Cerebellar cortex (tissue), 1 donor: ENCODE measurements at places on chromosomes 12 and 14.

- peak; percentile 32 for DNase-seq
Measured at GRCh38 chr12:128387811-128388422, 120.9 kb downstream of the TMEM132C start.

GRCh38 chr12:118373616-118374015, 909 bp upstream of the TAOK3 start:
- no peak for DNase-seq

GRCh38 chr14:24194873-24195185, 412 bp downstream of the TM9SF1 start:
- no peak for DNase-seq

DNA sequence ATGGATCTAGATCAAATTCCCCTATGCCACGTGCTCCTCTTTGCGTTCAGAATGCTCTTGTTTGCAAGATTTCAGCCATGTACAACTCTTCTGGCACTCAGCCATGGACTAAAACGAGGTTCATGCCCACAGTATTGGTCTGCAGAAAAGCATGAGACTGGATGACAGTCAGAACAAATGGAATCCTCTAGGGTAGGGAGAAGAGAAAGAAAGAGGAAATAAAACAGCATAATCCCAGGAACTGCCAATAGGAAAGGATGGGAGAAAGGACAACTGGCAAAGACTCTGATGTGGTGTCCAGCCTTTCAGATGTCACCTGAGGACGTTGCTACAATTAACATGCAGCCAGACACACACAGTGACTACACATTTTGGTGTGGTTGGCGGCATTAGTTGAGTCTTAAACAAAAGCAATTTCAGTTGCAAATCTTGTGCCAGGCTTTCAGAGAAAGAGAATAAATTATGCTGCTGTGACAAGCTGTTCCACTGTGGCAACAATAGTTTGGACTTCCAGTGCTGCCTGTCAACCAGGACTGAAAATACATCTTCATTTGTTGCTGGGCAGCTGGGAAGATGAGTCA, 338.0 kb downstream of the RGS6 start:
- peak; percentile 4 for DNase-seq

- DNase-seq: no peak
Measured at GRCh38 chr12:92039046-92039445, 106.6 kb downstream of the BTG1 start.

DNA sequence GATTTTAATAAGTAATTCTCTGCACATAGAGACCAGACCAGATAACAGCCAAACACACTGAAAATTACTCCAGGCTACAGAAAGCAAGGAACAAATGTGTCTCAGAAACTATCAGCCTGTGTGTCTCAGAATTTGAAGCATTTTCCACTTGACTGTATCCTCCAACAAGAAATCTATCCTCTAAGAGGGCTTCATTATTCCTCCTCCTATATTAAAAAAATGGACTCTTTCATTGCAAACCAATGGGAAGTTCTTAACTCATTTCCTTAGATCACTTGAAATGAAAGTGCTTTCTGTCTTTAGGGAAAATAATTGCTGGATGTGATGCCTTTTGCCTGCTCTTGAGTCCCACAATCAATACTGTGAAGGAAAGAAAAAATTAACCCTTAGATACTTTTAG, 2.3 kb downstream of the ST8SIA1 start:
- peak; percentile 39 for DNase-seq

DNA sequence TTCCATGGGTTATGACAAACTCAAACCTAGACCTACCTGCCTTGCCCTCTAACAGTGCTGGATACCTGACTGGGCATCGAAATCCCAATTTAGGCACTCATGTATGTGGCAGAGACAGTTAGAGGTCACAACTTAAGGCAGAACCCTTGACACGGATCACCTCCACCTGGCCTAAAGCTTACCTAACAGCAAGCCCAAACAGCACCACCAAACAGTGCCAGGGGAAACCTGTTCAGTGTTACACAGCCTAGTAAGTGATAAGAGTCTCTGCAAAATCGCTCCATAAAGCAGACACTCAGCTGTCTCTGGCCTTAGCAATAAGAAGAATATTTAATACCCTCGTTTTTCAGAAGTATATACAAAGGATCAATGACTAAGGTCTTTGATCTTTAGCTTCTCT, 77.8 kb downstream of the SPPL3 start:
- no peak for DNase-seq

GRCh38 chr12:122422730-122423257, 325 bp upstream of the CLIP1 start:
- peak; percentile 55 for DNase-seq

GRCh38 chr12:14621826-14622225, 54.1 kb upstream of the PLBD1 start:
- DNase-seq: no peak

DNA sequence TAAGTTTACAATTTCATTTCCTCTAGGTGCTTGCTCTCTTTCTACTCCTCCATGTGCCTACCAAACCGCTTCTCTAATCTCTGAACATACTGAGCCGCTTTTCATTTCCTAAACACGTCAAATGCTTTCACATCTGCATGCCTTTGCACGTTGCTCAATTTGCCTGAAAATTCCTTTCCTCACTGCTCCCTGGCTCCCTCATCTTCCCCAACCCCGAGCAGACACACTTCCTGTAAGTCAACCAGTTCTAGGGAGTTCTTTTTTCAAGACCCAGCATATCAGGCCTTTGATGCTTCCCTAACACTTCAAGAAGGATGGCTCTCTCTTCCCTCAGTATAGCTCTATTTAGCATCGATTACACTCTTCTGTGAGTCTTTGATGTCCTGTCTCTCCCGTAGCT, 50.3 kb downstream of the LMO3 start:
- DNase-seq: no peak

DNA sequence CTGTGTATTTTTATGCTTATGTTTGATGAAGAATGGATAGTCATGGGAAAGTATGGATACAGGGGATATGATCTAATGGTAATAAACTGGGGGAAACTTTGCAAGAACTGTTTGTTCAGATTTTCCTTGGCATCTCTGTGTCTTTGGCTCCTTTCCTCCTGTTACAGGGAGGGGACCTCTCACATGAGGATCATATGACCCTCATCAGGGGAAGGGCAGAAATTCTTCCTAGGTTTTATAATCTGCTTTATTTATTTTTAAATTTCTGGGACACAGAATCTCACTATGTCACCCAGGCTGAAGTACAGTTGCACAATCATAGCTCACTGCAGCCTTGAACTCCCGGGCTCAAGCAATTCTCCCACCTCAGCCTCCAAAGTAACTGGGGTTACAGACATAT, 526.5 kb downstream of the CCER1 start:
- DNase-seq: no peak

GRCh38 chr12:111569363-111570083, 29.6 kb downstream of the ATXN2 start:
- no peak for DNase-seq

DNA sequence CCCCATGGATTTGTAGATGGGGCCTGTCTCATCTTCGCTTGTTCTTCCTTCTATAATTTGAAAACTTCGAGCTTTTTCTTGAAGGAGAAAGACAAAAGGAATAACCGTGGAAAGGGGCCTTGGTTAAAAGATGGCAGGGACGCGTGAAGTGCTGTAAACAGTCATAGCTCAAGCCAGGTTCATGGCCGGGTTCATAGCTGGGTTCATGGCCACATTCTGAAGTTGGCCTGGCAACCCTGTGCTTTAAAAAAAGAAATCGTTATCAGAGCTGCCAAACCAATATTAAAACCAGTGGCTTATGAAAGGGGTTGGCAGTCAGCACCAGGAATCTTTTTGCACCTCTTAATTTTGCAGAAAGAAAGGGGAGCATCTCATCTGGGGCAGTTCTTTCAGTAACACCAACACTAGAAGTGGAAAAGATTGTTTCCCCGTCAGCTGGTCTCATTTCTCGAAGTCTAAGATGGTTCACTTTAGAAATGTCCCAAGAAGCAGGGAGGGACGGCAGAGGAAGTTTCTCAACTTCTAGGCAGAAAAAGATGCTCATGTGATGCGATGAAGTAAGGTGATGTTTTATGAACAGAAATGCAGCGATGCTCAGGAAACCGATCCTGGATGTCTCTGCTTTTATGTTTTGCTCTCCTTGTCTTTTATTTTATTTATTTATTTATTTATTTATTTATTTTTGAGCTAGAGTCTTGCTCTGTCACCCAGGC, 193.1 kb upstream of the TBX3 start:
- no peak for DNase-seq

GRCh38 chr12:12592930-12593329, 18.7 kb upstream of the CREBL2 start:
- DNase-seq: no peak

GRCh38 chr14:77526266-77526665, 27.6 kb upstream of the ISM2 start:
- no peak for DNase-seq

GRCh38 chr14:23722675-23723074, 86.5 kb downstream of the DHRS2 start:
- no peak for DNase-seq

- no peak for DNase-seq
Measured at GRCh38 chr12:91870872-91871707, 274.6 kb downstream of the BTG1 start.

GRCh38 chr14:55303691-55304145, 32.5 kb downstream of the FBXO34 start:
- no peak for DNase-seq

- peak; percentile 19 for DNase-seq
Measured at GRCh38 chr14:106436310-106436905, 910.0 kb downstream of the TMEM121 start.

- DNase-seq: peak; percentile 63
Measured at GRCh38 chr12:124551268-124552144, 15.9 kb downstream of the NCOR2 start.

- no peak for DNase-seq
Measured at GRCh38 chr14:98976271-98976670, 295.7 kb downstream of the BCL11B start.

GRCh38 chr12:68803948-68804656, 3.9 kb upstream of the MDM2 start:
- no peak for DNase-seq

DNA sequence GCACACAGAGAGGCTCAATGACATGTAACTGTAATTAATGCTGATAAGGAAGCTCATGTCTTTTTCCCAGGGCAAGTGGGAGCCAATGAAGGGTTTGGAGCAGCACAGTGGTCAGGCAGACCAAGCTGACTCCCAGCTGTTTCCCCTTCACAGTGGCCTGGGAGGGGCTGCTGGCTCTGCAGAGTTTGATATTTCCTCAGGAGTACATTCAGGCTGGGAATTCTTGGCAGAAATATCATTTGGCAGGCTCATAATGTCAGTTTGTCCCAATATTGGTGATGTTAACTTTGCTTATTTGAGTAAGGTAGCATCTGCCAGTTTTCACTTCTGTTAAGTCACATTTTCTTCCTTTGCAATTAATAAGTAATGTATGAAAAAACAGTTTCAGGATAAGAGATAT, 247.0 kb downstream of the EMP1 start:
- DNase-seq: no peak

GRCh38 chr12:31491841-31492598, 98.9 kb downstream of the DENND5B start:
- no peak for DNase-seq

DNA sequence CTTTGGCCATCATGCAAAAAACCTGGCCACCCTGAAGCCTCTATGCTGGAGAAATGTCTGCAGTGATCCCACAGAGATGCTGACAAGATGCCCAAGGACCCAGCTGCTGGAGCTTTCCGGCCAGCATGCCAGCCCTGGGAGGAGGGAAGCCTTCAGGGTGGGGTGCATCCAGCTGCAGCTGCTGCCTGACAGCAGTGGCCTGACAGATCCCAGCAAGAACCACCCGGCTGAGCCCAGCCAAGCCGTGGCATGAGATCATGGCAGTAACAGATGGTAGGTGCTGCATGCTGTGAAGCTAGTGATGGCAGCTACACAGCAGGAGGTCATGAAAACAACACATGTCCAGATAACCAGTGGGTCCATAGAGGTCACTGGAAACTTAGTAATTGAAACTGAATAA, 13.8 kb downstream of the CLBA1 start:
- DNase-seq: no peak

GRCh38 chr12:113127791-113128199, 7.8 kb downstream of the RASAL1 start:
- DNase-seq: no peak

DNA sequence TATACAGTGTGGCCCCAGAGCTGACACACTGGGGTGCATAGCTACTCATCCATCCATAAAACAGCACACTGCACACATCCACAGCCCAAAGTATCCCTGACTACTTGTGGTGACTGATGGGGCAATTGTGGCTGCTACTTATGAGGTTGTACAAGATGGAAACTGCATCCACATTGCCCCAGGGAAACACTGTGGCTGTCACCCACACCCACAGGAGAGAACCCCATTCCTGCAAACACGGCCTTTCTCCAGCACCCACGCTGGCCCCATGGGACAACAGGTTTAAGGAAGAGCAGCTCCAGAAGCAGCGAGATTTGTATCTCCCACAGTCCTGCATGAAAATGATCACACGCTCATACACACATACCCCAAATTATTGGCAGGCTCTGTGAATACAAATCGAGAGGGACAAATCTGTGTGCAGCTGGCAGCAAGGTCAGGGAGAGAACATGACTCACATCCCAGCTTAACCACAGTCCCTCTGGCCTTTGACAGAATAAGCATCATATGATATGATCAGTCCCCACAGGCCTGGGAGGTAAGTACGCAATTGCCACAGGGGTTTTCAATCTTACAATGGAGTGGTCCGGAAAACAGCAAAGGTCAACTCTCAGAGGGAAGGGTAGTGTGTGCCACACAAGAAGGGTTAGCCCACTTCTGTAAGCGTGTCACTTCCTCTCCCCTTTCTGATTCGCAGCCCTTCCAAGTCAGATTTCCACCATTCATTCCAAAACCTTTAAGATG, 61.9 kb downstream of the ESR2 start:
- DNase-seq: no peak

- no peak for DNase-seq
Measured at GRCh38 chr14:31895646-31896045, 181.5 kb upstream of the ARHGAP5 start.

DNA sequence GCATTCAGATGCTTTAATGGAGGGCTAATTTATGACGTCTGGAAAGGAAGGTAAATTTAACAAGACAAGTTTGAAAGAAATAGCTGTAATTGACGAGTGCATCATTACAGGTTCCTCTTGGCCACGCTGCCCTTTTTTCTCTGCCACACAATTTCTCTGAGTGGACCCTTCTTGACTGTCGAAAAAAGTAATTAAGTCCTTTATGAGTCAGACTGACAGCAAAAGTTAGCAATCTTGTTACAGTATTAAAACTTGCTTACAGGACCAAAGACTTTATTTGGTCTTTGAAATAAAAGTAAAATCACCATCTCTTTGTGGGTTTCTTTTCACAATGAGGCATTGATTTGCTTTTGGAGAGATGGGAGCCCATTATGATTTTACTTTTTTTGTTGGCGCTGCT, 42.6 kb downstream of the SAMD4A start:
- no peak for DNase-seq

DNA sequence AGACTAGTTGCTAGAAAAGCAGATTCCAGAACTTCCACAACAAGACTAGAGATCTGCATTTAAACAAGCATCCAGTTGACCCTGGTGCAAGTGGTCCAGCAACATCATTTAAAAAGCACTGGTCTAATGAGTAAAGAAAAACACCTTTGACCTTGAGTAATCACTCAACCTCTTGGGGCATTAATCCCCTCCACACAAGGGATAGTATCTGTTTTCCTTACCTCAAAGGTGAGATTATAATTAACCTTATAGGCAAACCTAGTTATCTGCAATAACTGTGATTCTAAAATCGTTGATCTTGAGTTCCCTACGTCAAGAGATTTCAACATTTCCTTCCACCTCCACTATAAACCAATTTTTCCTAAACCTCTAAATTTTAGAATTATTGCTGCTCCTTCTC, 1.1 kb downstream of the KDM5A start:
- DNase-seq: no peak
